ENCODE measurements at places on chromosomes 16 and 17. TPM values are rescaled to one million over a fixed set of nuclear protein-coding genes. Genes with fewer than 3 reads are reported as not detected.

Gene CES5A
- total RNA-seq: not detected

Gene SLC22A31
- 136 TPM for total RNA-seq

Gene ZNF771
- 4.5 TPM for total RNA-seq

Gene CCL16
- total RNA-seq: 0.58 TPM

Gene GALNS
- total RNA-seq: 32.8 TPM

Gene ABCA8
- total RNA-seq: 34.0 TPM

Gene RASL10B
- total RNA-seq: 2.2 TPM

Gene TNFRSF13B
- total RNA-seq: not detected

Gene RDM1
- not detected for total RNA-seq

DNA sequence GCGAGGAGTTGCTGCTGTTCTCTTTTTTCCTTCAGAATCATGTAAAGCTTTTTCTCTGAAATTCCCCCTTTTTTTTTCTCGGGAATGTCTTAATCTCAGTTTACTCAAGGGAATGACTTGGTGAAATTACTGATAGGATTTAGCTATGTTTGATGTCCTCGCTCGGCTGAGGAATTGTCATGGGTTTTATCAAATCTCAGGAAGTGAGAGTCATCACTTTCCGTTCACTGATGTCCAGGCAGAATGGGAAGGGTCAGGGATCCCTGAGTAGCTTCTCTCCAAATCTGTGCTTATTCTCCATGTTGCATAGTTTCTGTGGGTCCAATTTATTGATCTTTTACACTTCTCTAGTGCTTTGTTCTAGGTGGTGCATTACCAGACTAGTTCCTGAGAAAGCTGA, 6.3 kb downstream of the IGSF6 start:
- DNase-seq: no peak

- peak; percentile 59 for DNase-seq
These were observed 81.7 kb downstream of the GOSR1 start for GRCh38 chr17:30558686-30559545.

DNA sequence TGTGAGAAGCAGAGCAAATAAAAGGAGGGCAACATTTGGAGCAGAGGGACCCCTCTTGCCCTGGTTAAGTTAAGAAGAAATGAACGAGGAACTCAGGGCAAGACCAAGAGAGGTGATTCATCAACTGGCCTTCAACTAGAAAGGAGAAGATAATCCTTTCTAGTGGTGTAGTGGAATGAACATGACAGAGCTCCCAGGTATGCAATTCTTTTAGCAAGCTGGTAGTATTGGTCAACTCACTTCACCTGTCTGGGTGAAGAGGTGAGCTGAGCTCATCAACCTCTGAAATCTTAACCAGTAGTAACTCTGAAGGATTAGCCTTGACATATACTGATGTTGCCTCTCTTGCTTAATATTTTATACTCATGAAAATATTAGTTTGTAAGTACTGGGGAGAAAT, 1024.7 kb upstream of the GOT2 start:
- DNase-seq: no peak

DNA sequence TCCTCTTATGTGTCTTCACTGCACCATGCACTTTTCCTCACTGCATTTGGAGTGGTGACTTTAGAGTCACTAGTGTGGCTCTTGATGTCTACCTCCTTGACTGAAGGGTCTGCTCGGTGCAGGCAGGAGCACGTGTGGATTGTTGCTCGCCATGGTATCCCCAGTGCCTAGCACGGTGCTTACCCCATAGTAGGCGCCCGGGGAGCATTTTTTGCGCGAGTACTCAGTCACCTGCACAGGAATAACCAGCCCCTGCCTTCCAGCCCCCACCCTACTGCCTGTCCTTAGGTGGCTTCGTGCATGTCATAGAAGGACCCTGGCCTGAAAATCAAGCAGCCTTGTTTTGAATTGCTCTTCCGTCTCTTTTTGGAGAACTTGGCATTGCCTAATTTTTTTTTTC, 31.3 kb downstream of the CDRT15 start:
- no peak for DNase-seq

GRCh38 chr17:38621538-38621937, 15.8 kb upstream of the SRCIN1 start:
- DNase-seq: no peak

GRCh38 chr16:66084306-66084705, 282.2 kb upstream of the CDH5 start:
- DNase-seq: no peak

DNA sequence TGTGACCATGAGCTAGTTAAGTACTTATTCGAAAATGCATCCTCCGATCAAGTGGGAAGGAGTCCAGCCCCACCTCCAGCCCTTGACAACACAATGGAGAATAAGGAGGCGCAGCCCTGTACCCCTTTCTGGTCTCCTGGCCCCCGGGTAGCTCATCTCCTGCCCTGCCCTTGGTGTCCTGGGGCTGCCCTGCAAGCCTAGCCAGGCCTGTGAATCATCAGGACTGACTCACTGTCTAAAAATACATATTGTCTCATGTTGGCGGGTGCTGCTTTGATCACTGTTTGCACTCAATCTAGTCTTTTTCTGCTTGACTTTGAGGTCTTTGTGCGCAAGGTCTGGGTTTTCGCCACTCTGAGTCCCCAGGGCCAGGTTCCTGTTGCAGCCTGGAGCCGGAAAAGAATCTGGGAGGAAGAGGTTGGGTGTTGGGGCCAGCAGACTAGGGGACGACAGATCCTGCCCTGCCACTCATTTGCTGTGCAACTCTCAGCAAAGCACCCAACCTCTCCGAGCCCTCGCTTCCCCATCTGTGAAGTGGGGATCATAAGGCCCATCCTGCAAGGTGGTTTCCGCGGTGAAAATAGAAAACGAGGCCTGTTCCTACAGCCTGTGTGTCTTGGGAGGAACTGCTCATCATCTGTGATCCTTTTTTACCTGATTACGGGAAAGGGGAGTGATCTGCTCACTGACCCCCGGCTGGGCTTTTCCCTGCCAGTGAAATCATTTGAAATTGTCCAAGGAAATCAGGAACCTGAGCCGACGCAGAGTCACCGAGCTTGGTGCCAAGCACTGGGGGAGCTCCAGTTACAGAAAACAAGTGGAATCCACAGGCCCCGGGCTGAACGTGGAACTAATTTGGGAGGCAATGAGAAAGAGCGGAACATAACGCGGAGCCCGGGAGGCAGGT, 230.4 kb downstream of the PARN start:
- no peak for DNase-seq
